Right kidney (tissue), 9 donors: ENCODE measurements at places on chromosomes 1 and 21.

- no peak for DNase-seq
These were observed 100.9 kb upstream of the MARK1 start for GRCh38 chr1:220426989-220427388.

DNA sequence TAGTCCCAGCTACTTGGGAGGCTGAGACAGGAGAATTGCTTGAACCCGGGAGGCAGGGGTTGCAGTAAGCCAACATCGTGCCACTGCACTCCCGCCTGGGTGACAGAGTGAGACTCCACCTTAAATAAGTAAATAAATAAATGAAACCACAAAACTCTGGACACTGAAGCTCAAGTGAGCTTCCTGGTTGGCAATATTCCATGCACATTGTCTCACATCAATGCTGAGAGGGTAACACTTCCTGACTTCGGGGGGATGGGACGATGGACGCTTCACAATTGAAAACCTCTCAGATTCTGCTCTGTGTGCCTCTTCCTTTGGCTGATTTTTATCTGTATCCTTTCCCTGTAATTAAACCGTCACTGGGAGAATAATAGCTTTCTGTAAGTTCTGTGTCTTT lies 70.0 kb upstream of the ZNF644 start:
- no peak for DNase-seq

DNA sequence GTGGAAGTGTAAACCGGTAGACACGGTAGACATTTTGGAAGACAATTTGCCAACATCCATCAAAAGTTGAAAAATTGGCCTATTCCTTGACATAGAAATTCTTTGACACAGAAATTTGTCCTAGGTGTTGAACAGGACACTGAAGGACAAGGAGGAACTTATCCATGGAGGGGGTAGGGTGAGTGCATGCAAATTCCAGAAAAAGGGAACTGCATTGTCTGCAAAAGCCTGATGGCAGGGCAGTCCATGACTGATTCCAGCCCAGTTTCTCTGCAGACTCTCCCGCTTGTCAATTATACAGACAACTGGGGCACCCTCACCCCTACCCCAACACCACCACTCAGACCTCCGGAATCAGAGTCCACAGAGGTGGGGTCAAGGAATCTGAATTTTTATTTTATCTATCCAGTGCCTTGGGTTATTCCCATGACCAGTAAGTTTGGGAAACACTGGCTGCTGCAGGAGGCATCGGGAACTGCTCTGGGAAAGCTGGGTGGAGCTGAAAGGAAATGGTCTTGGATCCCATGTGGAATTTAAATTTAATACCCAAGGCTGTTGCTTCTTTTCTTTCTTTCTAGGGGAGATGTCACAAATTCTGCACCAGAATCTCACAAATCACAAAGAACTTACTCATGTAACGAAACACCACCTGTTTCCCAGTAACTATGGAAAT lies 103.3 kb upstream of the SLC45A1 start:
- DNase-seq, result no peak

DNA sequence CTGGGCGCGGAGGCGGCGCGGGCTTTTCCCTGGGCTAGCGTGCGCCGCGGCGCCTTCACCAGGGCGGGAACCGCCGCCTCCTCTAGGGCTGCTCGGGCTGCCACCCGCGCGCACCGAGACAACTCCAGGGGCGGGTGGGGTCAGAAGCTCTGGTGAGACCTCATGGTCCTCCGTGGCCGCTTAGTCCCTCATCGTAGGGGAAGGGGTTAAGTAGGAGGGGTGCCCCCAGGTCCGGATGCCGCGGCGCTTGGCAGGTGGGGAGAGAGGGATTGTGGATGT lies 559 bp downstream of the SERTAD4 start:
- peak; percentile 73 for DNase-seq

- DNase-seq, result no peak
These were observed 99.4 kb upstream of the SLC2A1 start for GRCh38 chr1:43058056-43058455.

DNA sequence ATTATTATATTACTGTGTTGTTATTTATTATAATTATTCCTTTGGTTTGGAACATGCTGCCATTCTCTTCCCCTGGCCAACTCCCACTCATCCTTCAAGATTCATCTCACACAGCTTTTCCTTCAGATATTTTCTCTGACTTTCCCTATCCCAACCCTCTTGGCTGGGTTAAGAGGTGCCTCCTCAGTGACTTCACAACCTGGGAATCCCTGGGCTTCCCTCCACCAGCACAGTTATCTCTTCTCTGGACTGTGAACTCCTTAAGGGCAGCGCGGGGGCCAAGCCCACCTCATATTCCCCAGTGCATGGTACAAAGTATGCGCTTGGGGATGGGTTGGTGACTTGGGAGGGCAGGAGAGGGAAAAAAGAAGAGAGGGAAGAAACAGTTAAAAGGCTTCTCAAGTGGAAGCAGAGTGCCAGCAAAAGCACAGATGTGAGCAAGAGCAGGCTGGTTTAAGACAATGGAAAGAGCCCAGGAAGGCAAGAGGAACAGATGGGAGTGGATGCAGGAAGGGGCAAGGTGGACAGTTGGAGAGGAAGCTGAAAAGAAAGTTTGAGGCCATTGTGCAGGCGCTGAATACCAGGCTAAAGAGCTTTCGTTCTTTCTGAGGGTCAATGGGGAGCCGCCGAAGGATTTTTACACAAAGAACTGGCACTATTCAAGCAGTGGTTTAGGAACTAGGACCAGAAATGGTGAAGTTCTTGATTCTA lies 132.3 kb downstream of the BEND5 start:
- no peak for DNase-seq

- DNase-seq, result no peak
These were observed 14.4 kb downstream of the FRRS1 start for GRCh38 chr1:99751877-99752504.

DNA sequence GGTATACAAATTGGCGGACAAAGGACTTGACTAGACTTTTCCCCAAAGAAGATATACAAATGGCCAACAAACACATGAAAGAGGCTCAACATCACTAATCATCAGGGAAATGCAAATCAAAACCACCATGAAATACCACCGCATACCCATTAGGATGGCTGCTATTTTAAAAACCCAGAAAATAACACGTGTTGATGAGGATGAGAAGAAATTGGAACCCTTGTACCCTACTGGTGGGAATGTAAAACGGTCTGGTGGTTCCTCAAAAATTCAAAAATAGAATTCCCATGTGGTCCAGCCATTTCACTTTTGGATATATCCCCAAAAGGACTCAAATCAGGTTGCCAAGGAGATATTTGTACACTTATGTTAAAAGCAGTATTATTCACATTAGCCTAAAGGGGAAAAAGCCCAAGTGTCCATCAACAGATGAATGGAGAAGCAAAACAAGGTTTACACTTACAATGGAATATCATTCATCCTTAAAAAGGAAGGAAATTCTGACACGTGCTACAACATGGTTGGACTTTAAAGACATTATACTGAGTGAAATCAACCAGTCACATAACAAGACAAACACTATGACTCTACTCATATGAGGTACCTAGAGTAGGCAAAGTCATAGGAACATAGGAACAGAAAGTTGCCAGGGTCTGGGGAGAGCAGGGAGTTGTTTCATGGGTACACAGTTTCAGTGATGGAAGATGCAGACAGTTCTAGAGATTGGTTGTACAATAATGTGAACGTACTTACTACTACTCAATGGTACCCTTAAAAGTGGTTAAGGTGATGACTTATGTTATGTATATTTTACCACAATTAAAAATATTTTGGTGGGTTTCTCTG lies 17.0 kb downstream of the CD34 start:
- DNase-seq, result no peak

DNA sequence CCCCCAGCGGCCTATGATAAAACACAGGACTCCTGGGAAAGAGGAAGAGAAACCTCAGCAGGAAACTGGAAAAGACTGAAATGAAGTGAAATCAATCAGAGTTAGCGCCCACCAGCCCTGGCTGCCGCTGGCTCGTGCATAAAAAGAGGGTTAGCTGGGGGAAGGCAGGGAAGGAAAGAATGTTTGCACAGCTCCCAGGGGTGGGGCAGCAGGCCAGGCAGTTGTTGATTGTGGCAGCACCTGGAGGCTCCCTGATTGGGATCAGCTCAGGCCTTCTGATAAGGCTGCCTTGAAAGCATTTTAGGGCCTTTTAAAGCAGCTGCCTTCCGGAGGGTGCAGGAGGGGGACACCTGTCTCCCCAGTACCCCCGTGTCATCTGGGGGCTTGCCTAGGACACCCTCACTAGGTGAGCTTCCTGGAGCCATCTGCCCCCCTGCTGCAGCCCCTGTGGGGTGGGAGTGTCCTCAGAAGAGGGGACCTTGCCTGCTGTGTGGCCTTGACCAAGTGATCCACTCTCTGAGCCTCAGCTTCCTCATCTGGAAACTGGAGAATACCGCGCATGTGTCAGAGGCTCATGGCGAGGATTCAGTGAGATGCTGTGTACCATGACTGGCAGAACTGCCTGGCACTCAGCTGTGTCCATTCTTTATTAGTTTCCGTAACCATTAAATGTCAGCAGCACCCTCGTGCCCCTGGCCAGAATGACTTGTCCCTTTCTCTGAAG lies 6.6 kb downstream of the EPHB2 start:
- no peak for DNase-seq

GRCh38 chr1:205015241-205015640 lies 27.8 kb upstream of the CNTN2 start:
- no peak for DNase-seq

DNA sequence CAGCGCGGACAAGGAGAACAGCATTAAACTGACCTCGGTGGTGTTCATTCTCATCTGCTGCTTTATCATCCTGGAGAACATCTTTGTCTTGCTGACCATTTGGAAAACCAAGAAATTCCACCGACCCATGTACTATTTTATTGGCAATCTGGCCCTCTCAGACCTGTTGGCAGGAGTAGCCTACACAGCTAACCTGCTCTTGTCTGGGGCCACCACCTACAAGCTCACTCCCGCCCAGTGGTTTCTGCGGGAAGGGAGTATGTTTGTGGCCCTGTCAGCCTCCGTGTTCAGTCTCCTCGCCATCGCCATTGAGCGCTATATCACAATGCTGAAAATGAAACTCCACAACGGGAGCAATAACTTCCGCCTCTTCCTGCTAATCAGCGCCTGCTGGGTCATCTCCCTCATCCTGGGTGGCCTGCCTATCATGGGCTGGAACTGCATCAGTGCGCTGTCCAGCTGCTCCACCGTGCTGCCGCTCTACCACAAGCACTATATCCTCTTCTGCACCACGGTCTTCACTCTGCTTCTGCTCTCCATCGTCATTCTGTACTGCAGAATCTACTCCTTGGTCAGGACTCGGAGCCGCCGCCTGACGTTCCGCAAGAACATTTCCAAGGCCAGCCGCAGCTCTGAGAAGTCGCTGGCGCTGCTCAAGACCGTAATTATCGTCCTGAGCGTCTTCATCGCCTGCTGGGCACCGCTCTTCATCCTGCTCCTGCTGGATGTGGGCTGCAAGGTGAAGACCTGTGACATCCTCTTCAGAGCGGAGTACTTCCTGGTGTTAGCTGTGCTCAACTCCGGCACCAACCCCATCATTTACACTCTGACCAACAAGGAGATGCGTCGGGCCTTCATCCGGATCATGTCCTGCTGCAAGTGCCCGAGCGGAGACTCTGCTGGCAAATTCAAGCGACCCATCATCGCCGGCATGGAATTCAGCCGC lies 2.5 kb downstream of the S1PR1 start:
- DNase-seq, result no peak

- no peak for DNase-seq
These were observed 54.8 kb downstream of the TRIM11 start for GRCh38 chr1:228351850-228352249.
